ENCODE measurements at places on chromosomes 16 and 17. TPM values are rescaled to one million over a fixed set of nuclear protein-coding genes. Genes with fewer than 3 reads are reported as not detected.

DNA sequence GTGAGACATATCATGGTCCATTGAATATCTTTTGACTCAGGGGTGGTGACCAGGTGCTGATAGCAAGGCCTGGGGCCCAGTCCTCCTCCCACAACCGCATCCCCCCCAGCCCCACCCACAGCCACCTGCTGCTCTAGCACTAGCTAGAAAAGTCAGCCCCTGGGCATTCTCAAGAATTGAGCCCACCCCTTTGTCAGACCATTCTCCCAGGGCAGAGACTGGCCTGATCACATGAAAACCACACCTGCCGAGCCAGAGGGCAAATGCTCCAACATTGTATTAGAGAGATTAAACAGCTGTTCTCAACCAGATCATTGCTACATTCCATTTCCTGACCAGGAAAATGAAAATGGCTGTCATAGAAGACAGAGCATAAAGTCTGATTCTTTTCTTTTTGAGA lies 62.4 kb downstream of the RAB11FIP4 start:
- DNase-seq: no peak

- no peak for DNase-seq
These were observed 3.2 kb downstream of the CSF3 start for GRCh38 chr17:40018211-40019121.

GRCh38 chr16:73124665-73125375 lies 76.9 kb upstream of the ZFHX3 start:
- DNase-seq: no peak

GRCh38 chr16:49661465-49662187 lies 194.3 kb downstream of the ZNF423 start:
- DNase-seq: no peak

The RAP1GAP2 gene
- 17.6 TPM for polyA plus RNA-seq

The CNGB1 gene
- polyA plus RNA-seq: 0.03 TPM
